ENCODE measurements at places on chromosomes 1 and 21.

DNA sequence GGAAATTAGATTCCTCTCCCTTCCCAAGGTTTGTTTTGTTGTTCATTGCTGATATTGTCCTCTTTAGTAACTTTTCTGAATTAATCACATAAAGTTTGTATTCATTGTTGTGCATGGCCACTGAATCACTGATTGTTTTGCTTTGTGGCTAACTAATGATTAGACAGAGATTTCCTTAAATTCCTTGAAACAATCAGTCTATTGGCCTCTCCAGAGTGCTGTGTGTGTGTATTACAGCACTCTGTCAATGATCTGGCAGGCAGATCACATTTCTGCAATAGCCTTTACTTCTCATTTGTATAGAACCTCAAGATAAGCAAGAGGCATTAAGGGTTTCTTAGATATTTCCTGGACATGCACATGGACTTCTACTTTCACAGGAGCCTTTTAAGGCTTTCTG lies 78.6 kb downstream of the DUSP10 start:
- DNase-seq = peak; percentile 69

GRCh38 chr1:39174390-39175081 lies 30.0 kb upstream of the MACF1 start:
- no peak for DNase-seq

DNA sequence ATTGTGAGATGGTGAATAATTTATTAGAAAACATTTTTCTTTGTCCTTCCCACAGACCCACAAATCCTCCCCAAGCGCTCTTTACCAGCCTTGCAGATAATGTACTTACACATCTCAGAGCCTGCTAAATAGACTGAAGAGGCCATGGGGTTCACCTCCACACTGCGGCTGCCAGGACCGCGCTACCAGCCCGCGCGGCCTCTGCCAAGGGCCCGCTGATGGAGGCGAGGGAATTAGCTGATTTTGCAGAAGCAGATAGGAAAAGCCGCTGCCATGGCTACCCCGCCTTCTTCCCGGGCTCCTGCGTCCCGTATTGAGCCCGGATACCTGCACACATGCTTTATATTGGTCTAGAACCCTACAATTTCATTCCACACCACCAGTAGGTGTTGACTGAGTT lies 248.0 kb upstream of the FOXD3 start:
- no peak for DNase-seq

GRCh38 chr1:245070836-245071615 lies 83.8 kb upstream of the KIF26B start:
- no peak for DNase-seq
